Posterior cingulate gyrus (tissue), 11 donors: ENCODE measurements at places on chromosomes 1 and 21.

- no peak for DNase-seq
Measured at GRCh38 chr1:161404051-161404597, 36.4 kb upstream of the CFAP126 start.

- DNase-seq = no peak
Measured at GRCh38 chr21:25772686-25773085, 37.9 kb downstream of the GABPA start.

DNA sequence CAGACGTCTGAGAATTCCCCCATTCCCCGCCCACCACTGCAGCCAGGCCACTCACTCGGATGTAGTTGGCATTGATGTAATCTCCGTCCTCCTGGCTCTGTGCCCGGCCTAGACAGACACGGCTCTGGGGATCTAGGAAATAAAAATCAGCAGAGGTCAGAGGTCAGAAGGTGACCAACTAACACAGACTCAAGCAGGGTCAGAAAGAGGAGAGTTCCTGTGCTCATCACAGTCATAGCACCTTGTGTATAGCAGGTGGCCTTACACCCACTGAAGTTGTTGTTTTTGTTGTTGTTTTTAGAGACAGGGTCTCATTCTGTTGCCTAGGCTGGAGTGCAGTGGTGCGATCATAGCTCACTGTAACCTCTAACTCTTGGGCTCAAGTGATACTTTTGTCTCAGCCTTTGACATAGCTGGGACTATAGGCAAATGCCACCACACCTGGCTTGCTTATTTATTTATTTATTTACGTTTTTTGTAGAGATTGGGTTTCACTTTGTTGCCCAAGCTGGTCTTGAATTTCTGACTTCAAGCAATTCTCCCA lies 4.9 kb downstream of the PTPN7 start:
- peak; percentile 41 for DNase-seq

GRCh38 chr1:233105225-233105624 lies 154.8 kb downstream of the NTPCR start:
- DNase-seq = no peak

DNA sequence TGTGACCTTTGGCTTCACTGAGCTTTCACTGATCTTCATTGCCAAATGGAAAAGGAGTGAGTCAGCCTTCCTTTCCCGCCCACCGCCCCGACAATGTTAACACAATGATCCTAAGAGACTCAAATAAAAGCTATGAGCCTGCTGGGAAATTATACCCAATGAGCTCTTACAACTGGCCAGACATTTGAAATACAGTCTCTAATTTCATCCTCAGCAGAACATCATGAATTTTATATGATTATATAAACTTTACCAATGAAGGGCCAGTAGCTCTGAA lies 252.5 kb downstream of the SIPA1L2 start:
- no peak for DNase-seq

- no peak for DNase-seq
Measured at GRCh38 chr1:184485751-184486723, 99.2 kb downstream of the C1orf21 start.

- no peak for DNase-seq
Measured at GRCh38 chr1:200889571-200889970, 5.1 kb upstream of the INAVA start.
